ENCODE measurements at places on chromosomes 2 and 18.

DNA sequence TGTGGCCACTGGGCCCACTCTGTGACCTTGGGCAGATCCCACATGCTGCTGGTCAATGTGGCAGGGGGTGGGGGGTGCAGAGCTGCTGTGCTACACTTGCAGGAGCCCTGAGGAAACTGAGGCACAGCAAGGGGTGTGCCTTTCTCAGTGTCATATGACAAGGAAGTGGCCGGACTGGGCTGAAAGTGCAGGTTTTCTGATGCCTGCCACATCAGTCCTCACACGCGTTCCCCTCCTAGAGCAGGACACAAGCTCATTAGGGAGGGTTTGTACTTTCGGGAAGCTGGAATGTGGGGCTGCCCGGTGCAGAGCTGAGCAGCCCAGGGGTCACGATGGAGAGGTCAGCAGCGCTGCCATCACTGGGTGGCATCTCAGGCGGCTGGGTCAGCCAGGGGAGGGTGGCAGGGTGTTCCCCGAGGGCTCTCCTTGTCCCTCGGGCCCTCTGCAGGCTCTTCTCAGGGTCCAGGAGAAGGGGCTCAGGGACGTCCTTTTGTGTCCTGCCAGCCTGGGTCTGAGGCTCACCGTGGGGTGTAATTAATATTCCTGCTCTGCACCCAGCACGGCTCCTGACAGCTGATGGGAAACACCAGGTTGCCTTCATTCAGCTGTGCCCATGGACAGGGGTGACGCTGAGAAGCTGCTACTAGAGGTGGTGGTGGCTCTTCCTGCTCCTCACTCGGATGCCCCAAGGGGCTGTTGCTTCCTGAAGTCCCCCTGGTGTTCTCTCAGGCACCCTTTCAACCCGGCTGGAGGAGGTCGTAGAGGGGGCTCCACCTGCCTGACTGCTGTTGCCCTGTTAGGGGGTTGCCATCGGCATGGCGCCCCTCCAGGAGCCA, 62.1 kb upstream of the HDAC4 start:
- DNase-seq: no peak

DNA sequence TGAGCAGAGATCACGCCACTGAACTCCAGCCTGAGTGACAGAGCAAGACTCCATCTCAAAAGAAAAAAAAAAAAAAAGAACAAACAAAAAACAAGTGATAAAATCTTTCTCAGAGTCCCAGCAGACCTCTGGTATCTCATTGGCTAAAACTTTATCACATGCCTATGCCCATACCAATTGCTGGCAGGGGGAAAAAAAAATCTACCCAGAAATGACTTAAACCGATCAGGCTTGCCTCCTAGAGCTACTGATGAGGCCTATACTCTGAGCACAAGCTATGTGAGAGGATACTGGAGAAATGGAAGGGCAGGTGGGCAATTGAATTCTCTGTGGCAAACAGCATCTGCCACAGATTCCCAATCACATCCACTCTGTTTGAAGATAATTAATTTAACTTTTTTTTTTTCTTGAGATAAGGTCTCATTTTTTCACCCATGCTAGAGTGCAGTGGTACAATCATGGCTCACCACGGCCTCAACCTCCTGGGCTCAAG, 49.0 kb downstream of the FBXO36 start:
- no peak for DNase-seq

DNA sequence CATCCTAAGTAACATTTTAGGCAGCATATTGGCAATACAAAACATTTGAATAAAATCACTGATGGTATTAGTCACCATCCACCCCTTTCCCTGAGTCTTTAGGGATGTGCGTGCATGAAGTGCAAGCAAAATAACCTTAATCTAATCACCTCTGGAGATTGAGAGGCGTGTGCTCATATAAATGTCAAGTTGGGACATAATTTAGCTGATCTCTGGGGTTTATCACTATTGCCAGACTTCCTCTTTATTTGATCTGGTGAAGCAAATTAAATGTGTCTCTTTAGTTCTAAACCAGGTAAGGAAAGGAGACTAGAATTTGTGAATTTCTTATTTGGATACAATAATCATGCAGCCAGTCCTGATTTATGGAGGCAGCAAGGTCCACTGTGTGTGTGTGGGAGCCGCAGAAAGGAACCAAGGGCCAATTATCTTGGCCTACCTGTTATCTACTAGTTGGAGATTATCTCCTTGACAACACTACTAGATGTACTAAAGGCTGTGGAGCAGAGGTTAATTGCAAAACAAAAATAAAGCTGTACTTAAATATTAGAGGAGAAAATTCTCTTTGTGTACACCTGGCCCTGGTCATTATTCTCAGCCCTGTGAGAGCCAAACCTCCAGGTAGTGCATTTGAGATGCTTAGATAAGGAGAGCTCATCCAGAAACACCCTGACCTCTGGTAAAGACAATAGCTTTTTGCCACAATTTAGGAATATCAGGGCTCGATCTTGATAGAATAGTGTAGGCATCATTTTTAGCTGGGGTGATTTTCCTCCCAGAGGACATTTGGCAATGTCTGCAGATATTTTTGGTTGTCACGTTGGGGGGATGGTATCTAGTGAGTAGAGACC, 78.2 kb downstream of the HRH4 start:
- no peak for DNase-seq

DNA sequence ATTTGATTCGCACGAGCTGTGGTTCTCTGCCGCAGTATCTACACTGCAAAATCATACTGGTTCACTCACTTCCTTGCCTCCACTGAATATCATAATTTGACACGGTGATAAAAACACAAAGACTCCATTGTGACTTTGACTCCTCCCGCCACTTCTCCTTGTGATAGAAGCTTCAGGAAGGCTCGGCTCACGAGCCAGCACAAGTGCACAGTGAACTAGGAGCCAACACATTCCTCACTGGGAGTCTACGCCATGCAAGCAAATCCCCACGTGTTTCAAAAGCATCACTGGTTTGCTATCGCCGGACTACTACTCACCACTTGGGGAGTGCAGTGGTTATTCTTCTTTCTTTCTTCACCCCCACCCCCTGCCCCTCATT, 293.3 kb upstream of the PARD3B start:
- no peak for DNase-seq

- DNase-seq: no peak
Observed at GRCh38 chr2:30684026-30684425, 123.2 kb downstream of the CAPN13 start.

DNA sequence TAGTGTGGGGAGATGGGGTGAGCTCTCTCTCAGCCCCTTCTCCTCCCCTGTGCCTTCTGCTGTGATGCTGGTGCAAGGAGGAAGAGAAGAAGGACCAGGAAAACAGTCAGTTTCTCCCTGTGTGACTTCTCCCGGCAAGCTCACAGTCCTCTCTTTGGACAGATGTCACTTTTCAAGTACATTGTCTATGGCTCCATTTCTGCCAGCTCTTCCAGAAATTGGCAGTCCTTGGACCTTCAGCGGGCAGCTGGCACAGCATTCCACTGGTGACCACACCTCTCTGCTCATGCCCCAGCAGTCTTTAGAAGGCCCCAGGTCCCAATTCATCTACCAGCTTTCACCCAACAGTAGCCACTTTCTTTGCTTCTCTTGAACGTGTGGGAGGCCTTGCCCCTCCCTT, 63.9 kb downstream of the AOX1 start:
- no peak for DNase-seq

DNA sequence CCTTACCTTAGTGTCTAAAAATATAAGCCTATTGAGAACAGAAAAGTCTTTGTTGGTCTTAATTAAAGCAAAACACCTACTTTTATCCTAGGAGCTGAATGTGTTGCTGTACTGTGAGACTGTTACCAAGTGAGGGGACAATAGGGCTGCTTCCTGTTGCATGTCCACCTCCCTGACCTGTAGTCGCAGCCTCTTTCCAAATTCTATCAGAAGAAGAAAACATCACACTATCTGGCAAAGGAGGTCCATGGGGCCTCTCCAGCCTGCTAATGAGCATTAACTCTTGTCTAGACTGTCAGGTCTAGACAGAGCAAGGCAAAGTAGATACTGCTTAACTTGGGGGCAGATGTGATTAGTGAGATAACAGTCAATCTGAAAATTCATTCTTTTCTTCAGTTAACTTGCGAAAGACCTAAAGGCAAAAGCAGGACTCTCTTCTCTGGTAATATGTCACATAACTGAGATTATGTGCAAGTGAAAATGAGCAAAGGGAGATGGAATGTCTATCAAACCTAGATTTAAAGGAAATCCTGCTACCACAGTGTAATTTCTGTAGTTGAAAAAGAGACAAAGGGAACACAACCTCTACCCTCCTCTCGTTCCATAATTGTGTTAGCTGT, 66.9 kb downstream of the CDH20 start:
- no peak for DNase-seq

GRCh38 chr2:136027112-136027511, 41.7 kb upstream of the DARS1 start:
- DNase-seq: no peak
